CD4-positive, alpha-beta T cell treated with Interleukin-15 for 4 hours (primary cell): ENCODE measurements at places on chromosomes 7 and 10.

DNA sequence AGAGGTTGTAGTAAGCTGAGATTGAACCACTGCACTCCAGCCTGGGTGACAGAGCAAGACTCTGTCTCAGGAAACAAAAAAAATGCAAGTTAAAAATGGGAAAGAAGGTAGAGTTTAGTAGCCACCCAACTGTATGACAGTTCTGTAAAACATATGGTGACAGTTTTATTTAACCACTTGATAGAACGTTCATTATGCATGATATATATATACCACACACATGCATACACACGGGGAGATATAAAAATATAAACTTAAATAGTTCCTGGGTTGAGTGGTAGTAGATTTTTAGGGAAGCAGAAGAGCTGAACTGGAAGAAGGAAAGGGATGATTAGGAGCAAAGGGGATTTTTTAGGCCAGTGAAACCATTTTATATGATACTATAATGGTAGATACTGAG is 120.0 kb downstream of the KMT2C start:
- no peak for DNase-seq

DNA sequence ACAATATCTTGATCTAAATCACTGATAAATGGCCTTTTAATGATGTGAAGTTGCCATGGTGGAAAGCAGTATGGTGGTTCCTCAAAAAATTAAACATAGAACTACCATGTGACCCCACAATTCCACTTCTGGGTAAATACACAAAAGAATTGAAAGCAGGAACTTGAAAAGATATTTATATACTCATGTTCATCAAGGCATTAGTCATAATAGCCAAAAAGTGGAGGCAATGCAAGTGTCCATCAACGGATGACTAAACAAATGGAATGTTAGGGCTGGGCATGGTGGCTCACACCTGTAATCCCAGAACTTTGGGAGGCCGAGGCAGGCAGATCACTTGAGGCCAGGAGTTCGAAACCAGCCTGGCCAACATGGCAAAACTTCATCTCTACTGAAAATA is 2.0 kb upstream of the DNAJC12 start:
- no peak for DNase-seq

GRCh38 chr7:34192906-34193305 is 287.6 kb downstream of the BMPER start:
- DNase-seq: no peak

GRCh38 chr10:2891073-2891769 is 176.1 kb upstream of the PFKP start:
- no peak for DNase-seq

- DNase-seq: peak; percentile 85
These were observed 103.0 kb upstream of the KLF6 start for GRCh38 chr10:3887885-3888476.

- peak; percentile 7 for DNase-seq
These were observed 13.6 kb downstream of the TSPAN15 start for GRCh38 chr10:69464801-69465401.

DNA sequence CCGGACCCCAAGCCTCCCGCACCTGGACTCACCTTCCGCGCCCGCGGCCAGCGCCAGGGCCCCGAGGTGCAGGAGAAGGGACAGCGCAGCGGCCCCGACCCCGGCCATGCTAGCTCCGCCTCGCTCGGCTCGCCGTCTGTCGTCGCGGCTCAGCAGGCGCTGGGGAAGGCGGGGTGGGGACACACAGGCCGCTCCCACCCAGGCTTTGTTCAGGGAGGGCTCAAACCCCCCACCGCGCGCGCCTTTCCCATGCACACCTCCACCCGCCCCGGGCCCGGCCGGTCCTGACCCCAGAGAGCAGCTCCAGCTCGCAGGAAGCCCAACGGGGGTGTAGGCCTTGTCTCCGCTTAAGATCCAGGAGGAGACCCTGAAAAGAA is at the start of gene KCP:
Gene KCP, minus strand, starts transcription at position 141 of the 377 bp plus-strand sequence. Its CDS starts 33 bp downstream, at position 108.
- no peak for DNase-seq

- DNase-seq: no peak
These were observed 282.9 kb upstream of the LYZL1 start for GRCh38 chr10:29005988-29006387.

- DNase-seq: no peak
These were observed 107.7 kb downstream of the NRBF2 start for GRCh38 chr10:63240807-63241206.

- no peak for DNase-seq
These were observed 990.3 kb downstream of the KCNMA1 start for GRCh38 chr10:76647301-76647700.

GRCh38 chr7:45130910-45131309 is 19.4 kb upstream of the TBRG4 start:
- DNase-seq: no peak

DNA sequence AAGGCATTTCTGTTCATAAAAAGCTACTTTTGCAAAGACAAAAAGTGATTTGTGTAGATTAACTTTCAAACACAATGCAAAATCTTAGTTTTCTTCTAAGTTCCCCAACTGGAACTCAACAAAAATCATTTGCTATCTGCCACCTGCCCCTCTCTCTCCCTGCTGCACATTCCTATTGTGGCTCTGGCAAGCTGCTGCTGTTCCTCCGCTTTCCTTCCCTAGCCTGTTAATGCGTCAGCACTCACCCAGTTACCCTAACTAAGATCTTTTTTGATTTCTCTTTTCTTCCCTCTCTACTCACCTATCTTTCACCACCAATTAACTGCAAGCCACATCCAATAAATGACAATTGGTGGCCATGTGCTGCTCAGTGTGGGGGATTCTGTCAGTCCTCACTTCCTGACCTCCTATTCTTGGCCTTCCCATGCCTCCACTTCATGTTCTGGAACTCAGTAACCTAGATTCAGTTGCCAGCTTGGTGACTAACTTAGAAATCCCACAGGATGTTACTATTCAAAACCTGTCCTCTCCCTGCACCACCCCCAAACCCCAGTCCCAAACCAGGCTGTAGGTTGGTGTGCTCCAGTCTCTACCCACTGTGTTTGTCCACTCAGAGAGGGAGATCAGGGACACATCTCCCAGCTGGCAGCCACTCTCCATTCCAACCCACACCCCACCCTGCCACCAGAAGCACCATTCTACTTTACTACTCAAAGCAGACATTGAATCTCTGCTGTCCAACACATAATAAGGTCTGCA is 140.2 kb upstream of the CTTNBP2 start:
- no peak for DNase-seq

- no peak for DNase-seq
These were observed 249.3 kb downstream of the REEP3 start for GRCh38 chr10:63770523-63770922.

GRCh38 chr10:92813979-92814378 is 34.3 kb upstream of the EXOC6 start:
- no peak for DNase-seq

DNA sequence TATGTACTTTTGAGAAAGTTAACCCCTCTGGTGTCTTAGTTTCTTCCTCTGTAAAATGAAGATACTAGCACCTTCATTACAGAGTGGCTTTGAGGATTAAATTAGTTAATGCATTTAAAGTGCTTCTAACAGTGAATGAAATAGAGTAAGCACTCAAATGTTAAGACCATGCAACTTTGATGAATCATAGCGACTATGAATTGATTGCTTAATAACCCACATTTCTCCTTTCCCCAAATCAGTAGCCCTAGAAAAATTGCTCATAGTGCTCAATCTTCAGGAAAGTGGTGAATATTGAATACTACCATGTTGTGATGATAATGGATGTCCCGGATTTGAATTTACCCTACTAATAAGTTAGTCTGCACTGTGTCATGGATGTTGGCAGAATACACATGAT is 48.1 kb downstream of the CD36 start:
- DNase-seq: no peak

DNA sequence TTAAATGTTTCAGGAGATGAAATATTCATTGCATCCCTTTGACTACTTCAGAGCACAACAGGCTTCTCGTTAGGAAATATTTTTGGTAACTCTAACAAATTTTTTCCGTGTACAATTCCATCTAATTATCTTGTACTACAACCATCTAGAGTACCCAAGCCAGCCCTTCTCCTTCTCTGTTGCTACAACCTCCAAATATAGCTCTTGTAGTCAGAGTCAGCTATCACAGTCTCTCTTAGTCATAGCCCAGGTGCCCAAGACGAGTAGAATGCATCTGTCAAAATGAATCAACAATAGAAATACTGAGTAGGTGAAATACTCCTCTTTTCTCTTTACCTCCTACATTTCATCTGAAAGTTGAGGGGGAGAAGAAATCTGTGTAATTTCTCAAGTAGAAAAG is 74.0 kb downstream of the INHBA start:
- DNase-seq: no peak
